ENCODE measurements at places on chromosomes 12 and 14.

DNA sequence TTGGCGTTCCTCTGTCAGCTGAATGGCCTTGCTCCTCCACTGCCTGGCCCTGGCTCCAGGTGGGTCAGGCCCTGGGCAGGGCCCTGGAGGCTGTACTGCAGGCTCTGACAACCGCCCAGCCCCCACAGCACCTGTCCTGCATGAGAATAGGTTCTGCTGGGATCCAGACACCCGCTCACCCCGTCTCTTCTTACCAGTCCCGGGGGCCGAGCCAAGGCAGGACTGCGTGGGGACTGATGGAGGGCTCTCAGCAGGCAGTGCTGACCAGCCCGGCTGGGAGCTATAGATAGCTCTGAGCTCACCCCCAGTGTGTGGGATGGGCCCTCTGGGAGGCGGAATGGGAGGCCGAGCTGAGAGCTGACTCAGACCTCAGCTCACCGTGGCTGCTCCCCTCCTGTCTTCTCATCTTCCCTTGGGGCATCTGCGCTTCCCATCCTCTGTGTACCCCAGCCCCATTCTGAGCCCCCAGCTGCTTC, 39.6 kb downstream of the TEAD4 start:
- no peak for DNase-seq

DNA sequence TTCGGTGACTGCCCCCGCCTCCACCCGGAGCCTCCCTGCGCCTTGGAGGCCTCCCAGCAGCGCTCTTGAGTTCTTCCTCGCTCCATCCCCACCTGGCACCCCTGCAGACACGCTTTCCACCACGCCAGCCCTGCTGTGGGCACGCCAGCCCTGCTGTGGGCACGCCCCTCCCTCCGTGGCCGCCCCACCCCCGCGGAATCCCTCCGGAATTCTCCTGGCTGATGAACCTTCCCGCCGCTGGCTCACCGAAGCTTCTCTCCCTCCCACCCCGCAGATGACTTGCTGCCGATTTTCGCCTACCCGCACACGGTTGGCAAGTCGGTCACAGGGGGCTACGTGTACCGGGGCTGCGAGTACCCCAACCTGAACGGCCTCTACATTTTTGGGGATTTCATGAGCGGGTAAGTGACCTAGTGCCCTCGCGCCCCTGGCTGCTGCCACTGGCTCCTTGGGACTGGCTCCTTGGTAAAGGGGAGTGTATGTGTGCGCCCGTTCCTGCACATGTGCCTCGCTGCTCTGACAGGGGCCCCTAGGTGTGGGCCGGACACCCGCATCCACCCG, 15.2 kb downstream of the HHIPL1 start:
- DNase-seq, result no peak

- no peak for DNase-seq
Measured at GRCh38 chr14:38143659-38144505, 63.8 kb upstream of the SSTR1 start.

DNA sequence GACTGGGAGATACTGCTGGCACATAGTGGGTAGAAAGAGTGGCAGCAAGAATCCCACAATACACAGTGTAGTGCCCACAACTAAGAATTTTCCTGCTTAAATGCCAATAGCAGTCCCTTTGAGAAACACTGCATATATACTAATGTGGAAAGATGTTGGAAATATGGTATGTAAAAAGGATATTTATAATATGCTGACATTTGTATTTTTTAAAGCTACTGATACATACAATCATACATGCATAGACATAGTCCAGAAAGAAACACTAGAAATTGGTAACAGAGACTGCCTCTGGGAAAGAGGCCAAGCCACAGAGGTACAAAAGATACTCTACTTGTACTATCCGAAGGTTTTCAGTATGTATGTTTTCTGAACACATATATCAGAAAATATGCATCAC, 30.3 kb downstream of the TRIP11 start:
- DNase-seq, result no peak

DNA sequence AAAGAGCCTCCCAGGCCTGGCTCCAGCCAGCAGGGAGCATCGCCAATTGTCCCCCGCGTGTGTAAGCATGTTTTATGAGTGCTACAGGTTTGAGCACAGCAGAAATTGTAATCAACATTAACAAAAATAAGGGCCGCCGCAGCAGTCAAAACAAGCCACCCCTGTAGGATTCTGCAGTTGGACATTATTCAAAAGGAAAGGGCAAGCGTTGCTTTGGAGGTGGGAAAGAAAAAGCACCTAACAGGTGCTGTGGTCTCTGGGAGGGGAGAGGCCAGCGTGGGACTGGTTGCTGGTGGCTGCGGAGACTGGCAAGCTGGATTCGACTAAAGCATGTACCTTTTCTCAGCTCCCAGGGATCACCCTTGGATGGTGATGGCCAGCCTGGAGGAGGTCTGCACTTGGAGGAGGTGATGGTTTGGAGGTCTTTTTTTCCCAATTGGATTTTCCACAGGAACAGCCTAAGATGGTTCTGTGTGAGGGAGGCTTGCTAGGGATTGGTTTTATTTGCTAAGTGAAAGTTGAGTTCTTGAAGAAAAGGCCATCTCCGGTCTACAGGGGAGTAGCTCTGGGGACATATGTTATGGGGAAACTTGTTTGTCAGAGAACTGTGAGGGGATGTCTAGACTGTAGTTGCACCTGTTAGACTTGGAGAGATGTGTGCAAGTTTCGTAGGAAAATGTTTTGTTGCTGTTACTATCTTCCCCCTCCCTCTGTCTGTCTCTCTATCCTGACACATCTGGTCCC, 2.0 kb downstream of the DYRK2 start:
- DNase-seq, result no peak

DNA sequence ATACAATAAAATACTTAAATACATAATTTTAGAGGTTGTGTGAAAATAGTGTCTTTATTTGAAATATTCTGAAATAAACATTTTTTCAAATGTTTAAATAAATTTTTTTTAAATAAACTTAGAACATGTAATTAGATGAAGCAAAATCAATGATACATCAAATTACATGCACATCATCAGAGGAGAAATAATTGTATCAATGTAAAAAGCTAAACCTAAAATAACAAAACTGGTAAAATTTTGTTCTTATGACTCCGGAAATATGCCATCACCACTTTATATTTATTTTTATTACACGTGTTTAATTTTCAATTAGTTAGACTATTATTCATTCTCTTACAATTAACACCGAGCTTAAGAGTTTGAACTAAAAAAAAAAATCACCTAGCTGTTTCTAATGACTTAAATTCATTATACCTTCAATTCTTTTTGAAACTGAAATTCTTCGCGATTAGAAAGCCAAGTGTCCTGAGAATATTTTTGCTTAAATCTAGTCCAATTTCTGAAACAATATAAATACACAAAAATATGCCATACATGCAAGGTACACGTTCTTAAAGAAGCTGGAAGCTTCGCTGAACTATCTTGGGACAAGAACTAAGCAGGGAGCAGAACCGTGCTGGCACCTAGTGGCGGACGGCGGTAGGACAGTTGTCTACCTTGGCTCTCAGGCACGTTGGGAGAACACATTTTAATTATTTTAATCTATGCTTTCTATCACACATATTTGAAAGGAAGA, 230.5 kb downstream of the SLC25A21 start:
- peak; percentile 31 for DNase-seq

GRCh38 chr12:108691998-108692808, 39.1 kb downstream of the CORO1C start:
- no peak for DNase-seq

Measured in stimulated activated CD4-positive, alpha-beta T cell treated with anti-CD3 and anti-CD28 coated beads, Interleukin-15, amount 100 ng/mL, for 1 hour (primary cell).